ENCODE measurements at places on chromosomes 7 and 10. TPM values are rescaled to one million over a fixed set of nuclear protein-coding genes. Genes with fewer than 3 reads are reported as not detected.

- no peak for DNase-seq
Observed at GRCh38 chr10:98466861-98467505, 20.2 kb upstream of the HPS1 start.

DNA sequence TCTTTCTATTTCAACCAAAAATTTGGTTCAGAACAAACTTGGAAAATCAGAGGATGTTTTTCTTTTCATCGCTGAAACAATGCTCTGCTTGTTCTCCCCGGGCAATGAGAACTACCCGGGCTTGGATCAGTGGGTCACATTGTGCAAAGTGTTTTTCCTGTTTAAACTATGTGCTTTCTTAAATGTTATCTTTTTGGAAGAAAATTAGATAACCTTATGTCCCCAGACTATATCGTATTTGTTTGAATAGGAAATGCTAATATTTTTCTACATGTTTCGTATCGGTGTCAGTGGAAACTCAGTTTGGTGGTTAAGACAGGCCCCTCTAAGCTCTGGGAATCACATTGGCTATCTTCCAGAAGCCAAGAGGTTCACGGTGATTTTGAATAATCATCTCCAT is 319.5 kb upstream of the NFE2L3 start:
- no peak for DNase-seq

DNA sequence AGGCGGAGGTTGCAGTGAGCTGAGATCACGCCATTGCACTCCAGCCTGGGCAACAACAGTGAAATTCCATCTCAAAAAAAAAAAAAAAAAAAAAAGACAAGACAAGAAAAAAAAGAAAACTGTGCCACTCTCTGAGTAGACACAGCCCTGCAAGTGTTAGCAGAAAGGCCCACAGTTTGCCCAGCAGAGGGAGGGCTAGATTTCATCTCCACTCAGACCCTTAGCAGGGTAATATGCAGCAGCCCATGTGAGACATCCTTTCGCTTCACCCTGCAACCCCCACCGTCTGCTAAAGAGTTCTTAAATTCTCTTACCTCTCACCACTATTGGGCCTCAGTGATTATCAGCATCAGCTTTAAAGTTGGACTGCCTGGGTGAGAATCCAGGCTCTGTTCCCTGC is 38.2 kb downstream of the CTNNA3 start:
- DNase-seq, result no peak

DNA sequence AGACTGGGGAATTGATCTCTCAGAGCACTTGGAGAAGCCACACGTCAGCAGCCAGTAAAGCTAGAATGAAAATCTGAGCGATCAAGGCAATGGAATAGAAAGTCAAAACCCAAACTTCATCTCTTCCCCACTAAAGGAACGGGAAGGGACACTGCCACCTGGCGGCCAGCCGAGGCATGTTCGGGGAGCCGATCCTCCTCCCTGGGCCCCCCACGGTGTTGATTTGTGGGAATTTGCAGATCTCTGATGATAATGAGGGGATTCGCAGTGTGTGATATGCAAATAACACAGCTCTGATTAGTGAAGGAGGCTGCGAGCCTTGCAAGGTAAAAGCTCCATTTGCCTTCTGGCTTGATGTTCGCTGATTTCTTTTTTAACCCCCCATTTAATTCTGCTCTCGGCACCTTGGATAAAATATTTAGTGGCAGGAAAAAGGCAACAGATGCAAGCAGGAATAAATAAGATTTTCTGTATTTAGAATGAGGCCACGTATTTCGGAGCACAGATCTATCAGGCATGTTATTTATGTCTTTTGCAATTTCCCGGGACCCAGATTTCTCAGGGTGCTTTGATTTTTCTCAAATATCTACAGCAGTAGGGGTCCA is 258.6 kb downstream of the PAXIP1 start:
- no peak for DNase-seq

DNA sequence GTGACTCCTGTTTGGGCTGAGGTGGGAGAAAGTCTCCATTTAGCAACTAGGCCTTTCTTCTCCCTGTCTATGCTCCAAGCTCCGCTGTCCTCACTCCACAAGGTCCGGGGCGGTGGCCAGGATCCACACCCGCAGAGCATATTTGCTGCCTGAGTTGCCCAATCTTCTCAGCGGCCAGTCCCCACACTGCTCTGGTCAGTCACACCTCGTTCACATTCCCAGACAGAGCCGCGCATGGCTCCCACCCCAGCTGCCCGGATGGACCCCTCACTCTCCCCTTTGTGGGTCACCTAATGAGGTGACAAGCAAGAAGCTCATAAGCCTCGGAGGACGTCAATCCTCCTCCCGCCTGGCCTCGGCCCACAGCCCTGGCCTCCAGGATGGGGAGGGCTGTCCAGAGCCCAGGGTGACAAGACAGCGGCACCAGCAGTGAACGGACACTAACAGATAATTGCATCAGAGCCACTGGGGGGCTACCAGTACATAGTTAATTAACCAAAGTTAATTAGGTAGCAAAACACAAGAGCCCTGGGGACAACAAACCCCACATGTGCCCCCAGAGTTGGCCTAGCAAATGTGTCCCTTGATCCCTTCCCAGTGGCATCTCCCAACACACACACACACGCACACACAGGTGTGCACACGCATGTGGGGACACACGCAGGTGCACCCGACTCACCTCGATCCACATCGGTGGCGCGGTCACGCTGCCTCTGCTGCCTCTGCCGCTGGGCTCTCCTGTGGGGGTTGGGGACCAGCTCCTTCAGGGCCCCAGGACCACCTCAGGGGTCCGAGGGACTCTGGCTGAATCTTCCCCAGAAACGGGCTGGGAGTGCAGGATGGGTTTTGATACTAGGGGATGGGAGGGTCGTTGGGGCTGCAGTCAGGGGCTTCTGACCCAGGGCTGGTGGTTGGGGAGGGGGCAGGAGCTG is 11.8 kb downstream of the EPHA1 start:
- DNase-seq, result peak; percentile 35

- DNase-seq, result peak; percentile 30
Observed at GRCh38 chr10:120950051-120950561, 98.9 kb downstream of the WDR11 start.

DNA sequence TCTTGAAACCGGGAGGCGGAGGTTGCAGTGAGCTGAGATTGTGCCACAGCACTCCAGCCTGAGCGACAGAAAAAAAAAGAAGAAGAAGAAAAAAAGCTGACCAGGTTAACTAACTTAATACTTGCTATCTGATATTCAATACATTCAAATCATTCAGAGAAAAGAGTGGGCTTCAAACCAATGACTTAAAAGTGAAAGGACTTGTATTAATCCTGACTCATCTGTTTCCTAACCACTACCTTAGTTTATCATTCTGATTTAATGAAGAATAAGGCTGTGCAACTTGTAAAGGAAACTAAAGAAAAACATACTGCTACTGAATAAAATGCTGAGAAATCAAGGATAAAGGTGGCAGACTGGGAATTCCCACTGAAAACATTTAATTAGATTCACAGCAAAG is 128.4 kb downstream of the NRBF2 start:
- no peak for DNase-seq

DNA sequence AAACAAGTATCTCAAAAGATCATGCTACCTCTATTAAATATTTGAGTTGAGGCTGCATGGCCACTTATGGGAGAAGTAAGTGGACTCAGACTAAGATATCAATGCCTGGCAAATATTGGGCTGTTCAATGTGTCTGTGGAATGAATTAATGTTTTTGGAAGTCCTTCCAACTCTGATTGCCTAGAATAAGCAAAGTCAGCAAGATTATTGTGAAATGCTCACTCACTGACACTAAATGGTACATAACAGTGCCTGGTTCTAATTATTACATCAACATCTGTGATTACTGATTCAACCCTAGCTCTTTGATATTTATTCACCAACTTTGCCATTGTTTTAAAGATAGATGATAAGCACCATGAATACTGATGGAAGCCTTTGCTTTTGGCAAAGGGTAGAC is 45.5 kb upstream of the HDAC9 start:
- DNase-seq, result no peak

GRCh38 chr10:73940634-73941221 is 29.8 kb downstream of the PLAU start:
- DNase-seq, result no peak

- DNase-seq, result no peak
Observed at GRCh38 chr7:7486362-7486761, 49.3 kb downstream of the COL28A1 start.

GRCh38 chr10:50577681-50578350 is 45.9 kb downstream of the SGMS1 start:
- peak; percentile 66 for DNase-seq

DNA sequence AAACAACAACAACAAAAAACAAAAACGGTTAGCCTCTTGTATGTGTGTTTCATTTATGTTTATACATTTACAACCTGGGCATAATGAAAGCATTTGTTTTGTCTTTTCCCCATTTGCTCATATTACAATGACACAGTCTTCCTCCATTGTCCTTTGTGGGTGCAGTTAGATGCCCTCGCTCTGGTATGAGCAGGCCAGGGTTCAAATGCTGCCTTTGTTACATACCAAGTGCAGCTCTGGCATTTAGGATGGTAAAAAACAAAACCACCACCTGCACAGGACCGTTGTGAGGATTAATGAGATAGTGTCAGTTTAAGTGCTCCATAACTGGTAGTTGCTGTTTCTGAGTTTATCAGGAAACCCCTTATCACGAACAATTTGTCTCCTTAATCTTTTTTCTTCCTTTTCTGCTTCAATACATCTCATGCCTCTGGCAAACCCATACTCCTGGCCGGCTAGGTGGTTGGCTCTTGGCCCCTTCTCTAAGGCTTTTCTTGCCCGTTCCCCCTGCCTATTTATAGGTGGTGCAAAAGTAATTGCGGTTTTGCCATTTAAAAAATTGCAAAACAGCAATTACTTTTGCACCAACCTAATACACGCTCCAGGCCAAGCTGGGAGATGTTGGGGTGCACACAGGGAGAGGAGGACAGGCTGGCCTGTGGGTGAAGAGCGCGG is 18.6 kb upstream of the TMEM225B start:
- DNase-seq, result no peak

GRCh38 chr10:113041841-113042750 is 92.0 kb downstream of the TCF7L2 start:
- peak; percentile 33 for DNase-seq

DNA sequence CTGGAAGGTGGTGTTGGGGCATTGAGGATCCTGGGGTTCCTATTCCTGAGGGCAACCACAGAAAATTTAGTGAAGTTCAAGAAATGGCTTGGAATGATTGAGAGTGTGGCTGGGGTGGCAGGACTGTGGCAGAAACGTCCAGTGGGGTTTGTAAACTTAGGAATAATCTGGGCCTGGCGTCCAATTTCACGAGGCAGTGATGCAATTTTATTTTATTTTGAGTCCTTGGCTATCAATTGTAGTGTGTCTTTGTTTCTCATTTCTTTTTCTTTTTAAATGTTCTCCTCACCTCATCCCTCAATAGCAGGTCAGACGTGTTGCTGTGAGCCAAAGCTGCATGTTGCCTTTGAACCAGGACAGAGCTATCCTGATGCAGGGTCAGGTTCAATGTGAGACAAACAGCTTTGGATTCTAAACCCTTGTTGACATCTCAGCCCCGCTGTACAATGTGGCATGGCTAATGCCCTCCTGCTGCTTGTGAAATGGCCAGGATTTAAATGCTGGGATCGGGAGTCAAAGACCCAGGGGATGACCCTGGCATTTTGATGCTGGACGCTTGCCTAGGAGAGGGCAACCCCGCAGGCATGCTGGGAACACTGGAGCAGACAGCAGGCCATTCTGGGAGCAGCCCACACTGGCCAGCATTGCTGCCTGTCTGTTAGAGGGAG is 64.8 kb downstream of the RBM20 start:
- no peak for DNase-seq

GRCh38 chr7:22549051-22549450 is 49.1 kb upstream of the STEAP1B start:
- no peak for DNase-seq

DNA sequence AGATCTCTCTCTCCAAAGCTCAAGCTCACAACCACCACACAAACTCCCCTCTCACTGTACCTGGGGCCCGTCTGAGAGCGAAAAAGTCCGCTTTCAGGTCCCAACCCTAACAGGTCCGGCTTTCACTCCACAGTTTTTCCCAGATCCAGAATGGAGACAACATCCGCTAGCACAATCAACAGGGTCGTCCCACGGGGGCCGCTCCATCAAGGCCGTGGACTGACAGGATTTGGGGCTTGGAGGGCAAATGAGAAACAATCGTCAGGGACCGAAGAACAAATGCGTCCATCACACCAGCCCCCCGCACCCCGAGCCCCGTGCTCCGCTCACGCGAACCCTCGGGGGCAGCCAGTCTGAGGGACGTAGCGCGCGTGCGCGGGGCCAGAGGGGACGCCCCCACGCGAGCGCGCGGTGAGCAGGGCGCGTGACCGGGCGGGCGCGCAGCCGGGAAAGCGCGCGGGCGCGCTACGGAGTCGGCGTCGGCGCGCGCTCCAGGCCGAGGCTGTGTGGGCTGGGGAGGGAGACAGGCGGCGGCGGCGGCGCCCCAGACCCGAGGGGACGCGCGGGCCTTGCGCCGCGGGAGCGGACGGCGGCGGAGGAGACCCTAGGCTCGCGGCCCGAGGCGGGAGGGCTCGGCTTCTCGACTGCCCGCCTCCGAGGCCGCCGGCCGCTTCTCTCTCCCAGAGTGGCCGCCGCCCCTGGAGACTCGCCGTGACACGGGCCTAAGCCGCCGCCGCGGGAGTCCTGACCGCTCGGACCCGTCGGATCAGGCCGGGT is at the start of gene SLK:
SLK (plus strand) TSS at position 470 of the 777 bp plus-strand sequence. CDS start 606 bp downstream, outside the sequence.
- DNase-seq, result peak; percentile 72

Gene C10orf105
- not detected for total RNA-seq

Gene CRHR2
- not detected for total RNA-seq

Gene ZNF679
- total RNA-seq, result not detected

Gene IFIT1B
- not detected for total RNA-seq

Gene CYP2C19
- not detected for total RNA-seq

Gene RFC2
- 12.3 TPM for total RNA-seq

Gene PIK3AP1
- 9.3 TPM for total RNA-seq

Gene NPSR1
- total RNA-seq, result not detected
